Activated CD4-positive, alpha-beta memory T cell treated with anti-CD3 and anti-CD28 coated beads for 36 hours (primary cell): ENCODE measurements at places on chromosomes 6 and 20. TPM values are rescaled to one million over a fixed set of nuclear protein-coding genes. Genes with fewer than 3 reads are reported as not detected.

- H3K27me3 ChIP-seq = no peaks in the 10 kb centered on the region
- H3K4me1 ChIP-seq = no peaks in the 10 kb centered on the region
- no peak for DNase-seq
- H3K27ac ChIP-seq = no peak overlapping the region
- H3K36me3 ChIP-seq = peaks cover 13% of the 10 kb centered on the region
These were observed 36.3 kb downstream of the PYGB start for GRCh38 chr20:25284131-25284601.

ULBP1 gene
- total RNA-seq = 1.8 TPM

DNA sequence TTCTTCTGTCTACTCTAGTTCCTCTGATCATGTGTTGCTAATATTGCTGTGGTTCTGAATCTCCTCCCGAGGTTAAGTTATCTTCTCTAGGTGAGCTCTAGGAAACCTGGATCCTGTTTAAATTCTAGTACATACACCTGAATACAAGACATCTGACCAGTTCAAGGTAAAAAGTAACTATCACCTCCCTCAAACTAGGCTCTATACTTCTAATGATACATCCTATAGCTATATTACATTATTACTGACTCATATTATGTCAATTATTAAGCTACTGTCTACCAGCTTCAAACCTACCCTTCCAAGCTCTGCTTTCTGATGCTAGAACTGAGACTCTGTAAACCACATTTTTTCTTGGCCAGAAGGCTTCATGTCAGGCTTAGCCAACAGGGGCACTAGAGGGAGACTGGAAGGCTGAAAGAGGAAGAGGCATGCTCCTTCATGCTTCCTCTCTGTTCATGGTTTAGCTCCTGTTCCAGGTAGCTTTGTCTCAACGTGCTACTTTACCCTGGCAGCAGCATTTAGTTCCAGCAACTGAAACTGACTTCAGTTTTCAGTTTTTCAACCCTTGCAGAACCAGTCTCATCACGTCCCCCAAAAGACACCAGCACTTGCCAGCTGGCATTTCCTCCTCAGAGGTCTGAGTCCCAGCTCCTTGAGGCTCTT lies 148.4 kb upstream of the TOP1 start:
- no peaks in the 10 kb centered on the region for H3K36me3 ChIP-seq
- DNase-seq = no peak
- no peak overlapping the region for H3K27ac ChIP-seq
- no peaks in the 10 kb centered on the region for H3K27me3 ChIP-seq

- H3K27me3 ChIP-seq = no peaks in the 10 kb centered on the region
- H3K4me1 ChIP-seq = no peaks in the 10 kb centered on the region
- H3K27ac ChIP-seq = no peak overlapping the region
- H3K4me3 ChIP-seq = no peak overlapping the region
- H3K36me3 ChIP-seq = no peaks in the 10 kb centered on the region
These were observed 221.6 kb downstream of the LAMA2 start for GRCh38 chr6:129104560-129104959.

DNA sequence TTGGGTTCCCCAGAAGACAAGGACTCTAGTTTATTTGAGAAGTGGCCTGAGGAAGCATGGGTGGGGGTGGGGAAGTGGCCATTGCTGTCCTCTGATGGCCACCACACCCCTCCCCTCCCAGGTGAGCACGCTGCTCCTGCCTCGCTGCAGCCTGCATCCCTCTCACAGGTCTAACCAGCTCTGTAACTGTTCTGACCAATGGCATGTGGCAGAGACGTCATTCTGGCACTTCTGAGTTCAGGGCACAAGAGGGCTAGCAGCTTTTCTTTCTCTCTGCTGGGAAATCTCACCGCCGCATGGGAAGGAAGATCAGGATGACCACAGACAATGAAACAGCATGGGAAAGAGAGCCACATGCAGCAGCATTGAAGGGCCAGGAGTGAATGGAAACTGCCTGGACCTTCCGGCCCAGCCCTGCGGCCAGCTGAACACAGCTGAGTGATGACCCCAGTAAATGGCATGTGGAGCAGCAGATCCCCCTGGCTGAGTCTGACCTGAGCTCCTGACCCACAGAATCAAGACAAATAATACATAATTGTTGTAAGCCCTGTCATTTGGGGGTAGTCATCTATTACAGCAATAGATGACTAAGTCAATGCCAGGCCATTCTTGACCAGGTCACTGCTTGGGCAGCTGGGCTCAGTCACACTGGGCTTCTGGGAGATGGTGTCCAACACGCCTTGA lies 179.8 kb downstream of the LINC00237 start:
- peaks cover 3% of the 10 kb centered on the region for H3K27me3 ChIP-seq
- H3K27ac ChIP-seq = no peak overlapping the region
- H3K4me3 ChIP-seq = no peak overlapping the region
- H3K4me1 ChIP-seq = no peaks in the 10 kb centered on the region
- no peak for DNase-seq

DNA sequence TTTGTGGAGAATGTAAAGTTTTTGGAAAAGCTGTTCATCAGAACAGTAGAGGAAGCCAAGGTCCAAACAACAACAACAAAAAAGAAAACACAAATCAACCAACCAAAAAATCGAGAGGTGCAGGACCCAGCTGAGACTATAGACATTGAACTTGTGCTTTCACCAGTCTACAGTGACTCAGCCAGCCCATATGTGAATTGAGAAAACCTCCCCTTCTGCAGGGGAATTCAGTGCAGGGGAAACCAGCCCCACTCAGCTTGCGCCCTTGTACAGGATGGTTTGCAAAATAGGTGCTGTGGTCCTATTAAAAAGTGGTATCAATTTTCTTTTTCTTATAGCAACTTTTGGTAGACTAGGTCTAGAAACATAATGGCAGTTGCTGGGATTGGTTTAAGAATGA lies 21.3 kb downstream of the MLIP start:
- no peak overlapping the region for H3K4me3 ChIP-seq
- no peaks in the 10 kb centered on the region for H3K4me1 ChIP-seq

DNA sequence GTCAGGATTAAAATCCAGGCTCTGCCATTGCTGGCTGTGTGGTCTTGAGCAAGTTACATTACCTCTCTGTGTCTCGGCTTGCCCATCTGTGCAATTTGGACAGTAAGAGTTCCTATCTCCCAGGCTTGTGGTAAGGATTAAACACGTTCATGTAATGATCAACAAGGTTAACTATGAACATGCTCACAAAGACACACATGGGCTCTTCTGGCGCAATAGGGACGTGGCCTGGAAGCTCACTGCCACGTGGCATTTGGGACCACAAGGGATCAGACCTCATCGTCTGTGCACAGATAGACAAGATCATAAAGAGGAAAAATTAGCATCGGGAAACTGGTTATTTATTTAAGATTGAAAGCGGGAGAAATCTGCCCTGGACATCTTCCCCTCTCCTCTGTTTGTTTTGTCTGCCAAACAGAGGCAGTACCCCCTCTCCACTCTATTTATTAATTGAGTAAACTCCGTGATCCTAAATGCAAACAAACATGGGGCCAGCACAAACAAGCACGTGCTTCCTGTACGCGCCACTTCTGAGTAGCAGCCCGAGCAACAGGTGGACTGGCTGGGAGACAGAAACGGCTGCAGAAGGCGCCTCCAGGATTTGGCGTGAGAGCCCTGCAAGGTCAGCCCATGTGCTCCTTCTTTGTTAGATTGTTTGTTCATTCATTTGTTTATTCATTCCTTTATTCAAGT lies 95.0 kb downstream of the CDH26 start:
- H3K36me3 ChIP-seq = no peaks in the 10 kb centered on the region
- no peak for DNase-seq
- H3K4me3 ChIP-seq = no peak overlapping the region
- no peak overlapping the region for H3K27ac ChIP-seq

- H3K4me3 ChIP-seq = no peak overlapping the region
- H3K36me3 ChIP-seq = no peaks in the 10 kb centered on the region
- H3K4me1 ChIP-seq = peaks cover 7% of the 10 kb centered on the region
- peaks cover 33% of the 10 kb centered on the region for H3K27me3 ChIP-seq
- no peak overlapping the region for H3K27ac ChIP-seq
These were observed 116.8 kb upstream of the BEND6 start for GRCh38 chr6:56838016-56838555.

DNA sequence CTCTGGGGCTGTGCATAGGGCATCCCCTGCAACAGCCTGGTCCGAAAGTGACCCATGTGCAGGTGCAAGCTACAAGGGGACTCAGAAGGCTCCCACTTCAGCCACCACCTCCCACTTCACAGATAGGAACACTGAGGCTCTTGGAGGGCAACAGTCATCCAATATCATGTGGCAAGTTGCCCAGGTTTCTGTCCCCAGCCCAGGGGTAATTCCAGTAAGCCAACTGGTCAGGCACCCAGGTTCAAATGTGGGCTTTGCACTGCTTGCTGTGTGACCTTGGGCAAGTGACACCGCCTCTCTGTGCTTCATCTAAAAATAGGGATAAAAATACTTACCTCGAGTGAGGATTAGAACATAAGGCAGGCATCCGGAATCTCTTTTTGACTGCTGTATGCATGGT lies 62.0 kb upstream of the SIRPA start:
- H3K27ac ChIP-seq = no peak overlapping the region
- no peaks in the 10 kb centered on the region for H3K36me3 ChIP-seq
- H3K27me3 ChIP-seq = peaks cover 17% of the 10 kb centered on the region
- H3K4me1 ChIP-seq = no peaks in the 10 kb centered on the region
- H3K4me3 ChIP-seq = no peak overlapping the region

DNA sequence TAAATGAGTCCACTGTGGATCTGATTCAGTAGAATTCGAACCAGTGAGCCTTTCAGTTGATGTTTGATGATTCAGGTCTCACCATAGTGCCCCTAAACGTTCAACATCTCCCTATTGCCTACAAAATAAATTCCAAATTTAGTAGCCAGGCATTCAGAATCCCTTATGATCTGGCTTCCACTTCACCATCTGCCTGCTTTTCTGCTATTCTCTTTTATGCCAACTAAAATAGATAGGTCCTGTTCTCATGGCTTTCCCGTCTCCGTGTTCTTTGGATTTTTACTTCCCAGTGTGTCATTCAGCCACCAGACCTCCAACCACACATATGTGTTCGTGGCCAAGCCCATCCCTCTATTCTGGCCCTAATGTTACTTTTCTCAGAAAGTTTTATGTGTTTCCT lies 410.4 kb downstream of the LMBRD1 start:
- H3K27ac ChIP-seq = no peak overlapping the region
- H3K4me1 ChIP-seq = no peaks in the 10 kb centered on the region
- no peak overlapping the region for H3K4me3 ChIP-seq
- no peak for DNase-seq
- H3K36me3 ChIP-seq = no peaks in the 10 kb centered on the region
- no peaks in the 10 kb centered on the region for H3K27me3 ChIP-seq

TCP11 gene
- total RNA-seq = not detected

GRCh38 chr6:167722634-167723309 lies 103.9 kb upstream of the AFDN start:
- H3K36me3 ChIP-seq = no peaks in the 10 kb centered on the region
- no peak overlapping the region for H3K27ac ChIP-seq
- no peak overlapping the region for H3K4me3 ChIP-seq
- peaks cover 29% of the 10 kb centered on the region for H3K27me3 ChIP-seq
- H3K4me1 ChIP-seq = no peaks in the 10 kb centered on the region

- H3K27me3 ChIP-seq = peaks cover 10% of the 10 kb centered on the region
- DNase-seq = peak; percentile 5
- H3K4me3 ChIP-seq = no peak overlapping the region
- no peaks in the 10 kb centered on the region for H3K36me3 ChIP-seq
- H3K27ac ChIP-seq = no peak overlapping the region
These were observed 24.1 kb downstream of the NPEPL1 start for GRCh38 chr20:58716476-58717277.

DNA sequence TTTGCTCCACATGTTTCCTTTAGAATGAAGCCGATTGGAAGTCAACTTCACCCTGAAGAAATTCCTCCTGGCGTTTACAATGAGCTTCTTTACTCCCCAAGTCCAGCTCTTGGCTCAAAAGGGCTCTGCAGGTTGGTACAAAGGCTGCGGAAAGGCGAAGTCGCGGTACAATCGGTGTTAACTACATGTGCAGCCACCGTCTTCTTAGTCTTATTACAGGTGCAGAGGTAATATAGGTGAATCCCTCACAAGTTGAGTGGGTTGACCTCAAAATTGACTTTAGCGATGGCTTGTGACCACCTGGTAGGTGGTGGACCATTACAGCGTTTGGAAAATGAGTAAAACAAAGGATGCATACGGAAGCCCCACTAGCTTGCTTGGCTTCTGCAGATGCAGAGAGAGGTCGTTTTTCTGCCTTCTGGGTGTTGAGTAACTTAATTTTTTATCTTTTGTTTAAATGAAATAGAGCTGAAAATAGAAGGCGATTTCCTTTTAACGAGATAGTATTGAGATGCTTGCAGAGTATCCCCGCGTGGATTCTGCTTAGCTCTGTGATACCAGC lies 98.0 kb downstream of the TRIM27 start:
- H3K36me3 ChIP-seq = no peaks in the 10 kb centered on the region
- DNase-seq = no peak
- H3K4me3 ChIP-seq = no peak overlapping the region
- H3K27ac ChIP-seq = no peak overlapping the region

DNA sequence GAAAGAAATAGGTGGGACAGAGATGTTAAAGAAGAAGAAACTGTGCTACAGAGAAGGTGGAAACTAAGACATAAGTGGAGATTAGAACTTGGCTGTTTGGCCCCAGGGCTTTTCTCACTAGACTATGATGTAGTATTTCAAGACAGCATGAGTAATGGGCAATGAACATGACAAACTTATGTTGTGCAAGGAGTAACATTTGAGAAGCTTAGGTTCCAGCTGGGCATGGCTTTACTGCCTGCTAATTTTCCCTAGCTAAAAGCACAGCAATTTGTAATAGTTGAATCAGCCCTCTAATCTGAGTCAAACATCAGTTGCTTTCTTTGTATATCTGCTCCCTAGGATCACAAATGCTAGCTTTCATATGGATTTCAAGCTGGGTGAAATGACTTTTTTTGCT lies 294.3 kb upstream of the BMP2 start:
- H3K4me1 ChIP-seq = no peaks in the 10 kb centered on the region
- no peak overlapping the region for H3K27ac ChIP-seq
- DNase-seq = no peak
- H3K4me3 ChIP-seq = no peak overlapping the region

GRCh38 chr6:136614350-136614749 lies 64.1 kb upstream of the MAP7 start:
- peaks cover 10% of the 10 kb centered on the region for H3K4me1 ChIP-seq
- peaks cover 3% of the 10 kb centered on the region for H3K36me3 ChIP-seq
- H3K4me3 ChIP-seq = no peak overlapping the region
- no peak overlapping the region for H3K27ac ChIP-seq
- DNase-seq = no peak
- H3K27me3 ChIP-seq = no peaks in the 10 kb centered on the region

DNA sequence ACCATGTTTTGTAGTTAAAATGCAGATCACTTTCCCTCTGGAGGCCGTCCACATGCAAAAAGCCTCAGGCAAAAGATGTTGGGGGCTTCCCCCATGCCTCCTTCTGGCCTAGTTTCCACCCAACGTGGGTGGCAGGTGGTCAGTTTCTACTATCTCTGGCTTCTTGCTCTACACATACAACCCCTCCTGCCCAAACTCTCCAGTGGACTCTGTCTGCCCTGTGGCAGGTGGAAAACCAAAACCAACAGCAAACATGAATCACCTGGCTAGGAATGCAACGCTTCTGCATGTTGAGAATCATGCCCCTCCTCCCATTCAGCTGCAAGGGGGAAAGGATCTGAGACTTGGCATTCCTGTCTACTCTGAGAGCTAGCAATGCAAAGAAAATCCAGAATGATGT lies 94.8 kb downstream of the MBOAT1 start:
- peaks cover 15% of the 10 kb centered on the region for H3K36me3 ChIP-seq
- no peak overlapping the region for H3K4me3 ChIP-seq
- no peaks in the 10 kb centered on the region for H3K4me1 ChIP-seq
- DNase-seq = no peak
- H3K27me3 ChIP-seq = no peaks in the 10 kb centered on the region
- no peak overlapping the region for H3K27ac ChIP-seq

- H3K27me3 ChIP-seq = peaks cover 44% of the 10 kb centered on the region
- H3K36me3 ChIP-seq = no peaks in the 10 kb centered on the region
- no peaks in the 10 kb centered on the region for H3K4me1 ChIP-seq
- H3K27ac ChIP-seq = no peak overlapping the region
- H3K4me3 ChIP-seq = no peak overlapping the region
These were observed 141.7 kb downstream of the EDN3 start for GRCh38 chr20:59441860-59442810.
